Activated CD8-positive, alpha-beta memory T cell treated with anti-CD3 and anti-CD28 coated beads for 4 hours (primary cell): ENCODE measurements at places on chromosomes 5 and 9.

GRCh38 chr5:151496041-151496484 is 48.7 kb downstream of the SLC36A1 start:
- DNase-seq, result no peak

GRCh38 chr9:132744881-132745755 is 74.9 kb downstream of the GTF3C4 start:
- DNase-seq, result no peak

DNA sequence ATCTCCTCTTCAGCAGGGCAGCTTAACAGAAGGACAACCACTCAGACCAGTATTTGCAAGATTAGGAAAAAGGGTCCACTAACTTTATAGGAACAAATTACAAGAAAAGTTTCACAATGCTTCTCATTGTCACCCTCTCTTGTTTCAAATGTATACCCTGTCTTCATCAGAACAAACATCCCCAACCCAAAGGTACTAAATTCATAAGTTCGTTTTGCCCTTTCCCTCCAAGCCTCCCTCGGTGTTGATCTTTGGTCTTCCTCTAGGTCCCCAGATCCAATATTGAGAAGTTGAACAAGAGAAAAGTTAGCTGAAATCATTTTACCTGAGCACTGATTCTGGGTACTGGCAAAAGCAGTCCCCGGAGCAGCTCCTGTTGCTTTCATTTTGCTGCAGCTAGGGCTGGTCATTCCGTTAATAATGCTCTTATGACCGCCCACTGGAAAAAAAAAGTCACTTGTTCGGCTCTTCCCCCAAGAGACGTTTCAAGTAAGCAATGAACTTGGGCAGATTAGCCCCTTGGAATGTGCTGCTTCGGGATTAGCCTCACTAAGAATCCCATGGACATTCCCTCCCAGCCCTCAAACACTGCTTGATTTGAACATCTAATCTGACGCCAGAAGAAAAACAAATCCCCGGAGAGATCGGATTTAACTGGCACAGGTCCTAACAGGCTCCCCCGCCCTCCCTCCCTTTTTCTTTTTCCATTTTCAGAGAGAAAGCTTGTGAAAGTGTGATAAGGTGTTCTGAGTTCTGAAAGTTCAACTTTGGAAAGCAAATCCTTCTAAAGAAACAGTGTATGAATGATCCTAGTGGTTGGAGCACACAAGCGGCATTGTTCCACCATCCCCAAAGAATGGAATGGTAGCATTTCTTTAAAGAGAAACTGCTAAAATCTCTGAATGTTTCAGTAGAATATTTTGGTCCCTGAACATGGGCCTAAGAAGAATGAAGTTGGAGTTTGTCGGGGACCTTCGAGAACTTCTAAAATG is 252.5 kb downstream of the TRPM3 start:
- DNase-seq, result no peak

GRCh38 chr9:38361473-38361850 is 31.0 kb upstream of the ALDH1B1 start:
- DNase-seq, result no peak

DNA sequence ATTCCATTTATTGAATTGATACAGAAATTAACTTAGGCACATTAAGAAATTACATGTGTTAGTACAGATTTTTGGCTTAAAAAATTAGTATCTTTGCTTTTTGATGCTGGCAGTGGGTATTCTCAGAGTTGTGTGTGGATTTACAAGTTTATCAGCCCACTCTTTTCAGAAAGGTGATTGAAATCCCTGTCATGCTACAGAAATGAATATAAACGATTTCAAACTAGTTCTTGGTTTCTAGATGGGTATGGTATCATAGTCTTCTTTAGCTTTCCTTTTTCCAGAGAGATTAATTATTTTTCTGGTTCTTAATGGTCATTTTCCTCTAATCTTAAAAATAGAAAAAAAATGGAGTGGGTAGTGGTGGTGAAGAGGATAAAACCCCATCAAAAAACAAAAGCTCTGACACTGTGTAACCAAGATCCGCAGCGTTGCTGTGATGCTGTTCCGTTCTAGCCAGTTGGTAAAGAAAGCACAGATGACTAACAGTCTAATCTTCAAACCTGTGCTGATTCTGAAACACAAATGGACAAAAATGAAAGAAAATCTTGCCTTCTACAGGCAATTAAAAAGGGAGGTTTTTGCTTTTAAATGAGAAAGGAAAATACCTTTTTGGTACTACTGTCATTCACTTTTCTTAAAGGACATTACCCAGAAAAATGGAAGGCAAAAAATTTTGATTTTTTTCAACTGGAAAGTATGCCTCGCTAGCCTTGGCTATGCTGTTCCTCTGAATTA is 5.2 kb downstream of the LRRTM2 start:
- DNase-seq, result no peak

- no peak for DNase-seq
Observed at GRCh38 chr5:135214897-135215616, 181.0 kb upstream of the PITX1 start.

DNA sequence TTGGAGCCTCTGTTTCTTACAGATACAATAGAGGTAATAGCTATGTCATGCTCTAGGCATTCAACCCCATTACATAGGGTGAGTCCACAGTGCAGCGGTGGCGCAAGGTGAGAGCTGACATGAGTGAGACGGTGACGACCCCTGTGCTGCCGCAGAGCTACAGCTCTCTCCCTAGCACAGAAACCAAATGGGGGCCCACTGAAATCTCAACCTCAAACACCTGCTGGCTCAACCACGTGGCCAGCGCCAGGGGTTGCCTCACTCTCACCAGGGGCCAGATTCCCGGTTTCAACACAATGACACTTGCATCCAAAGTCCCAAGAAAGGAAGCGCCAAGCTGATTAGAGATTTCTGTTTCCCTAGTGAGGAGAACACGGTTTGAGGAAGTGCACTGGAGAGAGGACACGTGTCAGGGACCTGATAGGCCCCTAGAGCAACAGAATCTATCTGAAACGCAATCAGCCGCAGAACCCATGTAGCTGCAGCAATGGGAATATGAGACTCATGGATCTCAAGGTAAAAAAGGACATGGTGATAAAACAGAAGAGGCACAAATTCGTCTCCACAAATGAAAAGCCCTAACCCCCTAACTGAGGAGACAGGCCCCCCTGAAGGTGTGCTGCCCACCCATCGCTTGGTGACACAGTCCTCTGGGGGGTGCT is 114.3 kb downstream of the CRB2 start:
- no peak for DNase-seq

DNA sequence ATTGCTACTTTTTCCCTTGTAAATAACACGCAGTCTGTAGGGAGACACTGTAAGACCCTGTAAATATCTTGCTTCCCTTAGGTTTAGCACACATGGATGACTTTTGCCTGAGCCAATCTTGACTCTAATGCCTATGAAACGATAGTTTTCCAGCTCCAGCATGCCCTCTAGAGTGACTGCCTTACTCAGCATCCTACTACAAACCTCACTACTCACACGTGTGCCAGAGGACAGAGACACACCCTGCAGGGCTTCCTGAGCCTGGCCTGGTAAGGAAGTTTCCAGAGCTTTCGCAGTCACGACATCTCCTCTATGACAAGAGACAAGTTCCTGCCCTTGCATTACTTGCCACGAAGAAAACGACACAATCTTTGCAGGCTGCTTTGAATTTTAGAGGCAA is 138.1 kb downstream of the ATPSCKMT start:
- no peak for DNase-seq

- peak; percentile 44 for DNase-seq
Observed at GRCh38 chr9:89497978-89498851, at the start of gene SEMA4D. Gene SEMA4D (minus strand): TSS chr9:89498113. CDS start chr9:89405456, 92,657 bp downstream.

DNA sequence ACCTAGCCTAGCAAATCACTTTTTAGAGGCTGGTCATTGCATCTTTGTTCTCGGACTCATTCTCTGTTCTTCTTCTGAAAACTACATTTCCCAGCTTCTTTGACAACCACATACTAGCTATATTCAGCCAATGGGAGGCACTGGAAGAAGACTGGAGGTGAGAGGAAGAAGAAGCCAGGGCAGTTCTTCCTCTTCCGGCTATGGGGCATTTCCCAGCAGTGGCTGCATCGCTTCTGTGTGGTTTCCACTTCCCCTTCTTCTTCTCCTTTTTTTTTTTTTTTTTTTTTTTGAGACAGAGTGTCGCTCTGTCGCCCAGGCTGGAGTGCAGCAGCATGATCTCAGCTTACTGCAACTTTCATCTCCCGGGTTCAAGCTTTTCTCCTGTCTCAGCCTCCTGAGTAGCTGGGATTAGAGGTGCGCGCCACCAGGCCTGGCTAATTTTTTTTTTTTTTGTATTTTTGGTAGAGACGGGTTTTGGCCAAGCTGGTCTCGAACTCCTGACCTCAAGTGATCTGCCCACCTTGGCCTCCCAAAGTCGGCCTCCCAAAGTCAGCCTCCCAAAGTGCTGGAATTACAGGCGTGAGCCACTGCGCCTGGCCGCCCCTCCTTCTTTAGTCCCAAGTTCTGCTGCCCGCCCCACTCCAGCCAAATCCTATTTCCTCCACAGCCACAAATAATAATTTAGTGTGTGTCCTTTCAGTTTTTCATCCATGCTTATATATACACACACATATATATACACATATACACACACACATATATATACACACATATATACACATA is 6.9 kb upstream of the UBAP1 start:
- no peak for DNase-seq

DNA sequence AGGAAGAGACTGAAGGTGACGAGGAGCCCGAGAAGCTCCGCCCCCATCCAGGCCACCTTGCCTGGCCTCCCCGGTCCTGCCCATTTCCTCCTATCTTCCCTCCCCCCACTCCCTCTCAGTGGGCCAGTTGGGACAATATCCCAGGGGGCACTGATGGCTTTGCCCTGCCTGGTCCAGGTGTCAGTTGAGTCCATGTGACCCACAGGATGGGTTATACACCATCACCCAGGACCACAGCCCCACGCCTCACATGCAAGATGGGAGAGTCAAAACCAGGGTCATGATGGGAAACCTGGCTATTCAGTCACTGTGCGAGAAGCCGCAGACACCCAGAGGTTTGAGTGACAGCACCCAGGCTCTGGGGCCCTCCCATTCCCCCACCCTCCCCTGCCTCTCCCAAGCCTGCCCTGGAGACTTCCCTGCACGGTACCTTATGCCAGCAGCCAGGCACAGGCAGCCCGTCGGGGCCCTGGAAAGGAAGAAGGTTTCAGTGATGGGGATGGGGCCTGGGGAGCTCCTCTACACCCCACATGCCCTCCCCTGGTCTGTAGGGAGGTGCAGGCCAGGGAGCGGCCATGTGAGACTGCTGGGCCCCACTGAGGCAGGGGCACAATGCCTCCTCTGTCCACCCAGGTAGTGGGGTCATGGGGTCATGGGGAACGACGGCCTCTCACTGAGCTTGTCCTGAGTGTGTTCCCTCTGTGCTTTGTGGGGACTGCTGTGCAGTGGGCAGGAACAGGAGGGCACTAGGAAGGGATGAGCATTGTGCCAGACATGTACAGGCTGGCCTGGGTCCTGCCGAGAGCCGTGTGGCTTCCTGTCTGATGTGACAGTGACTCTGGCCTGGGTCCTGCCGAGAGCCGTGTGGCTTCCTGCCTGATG is 6.3 kb upstream of the PHYKPL start:
- no peak for DNase-seq

GRCh38 chr5:58983526-58984452 is 400.9 kb downstream of the RAB3C start:
- no peak for DNase-seq

DNA sequence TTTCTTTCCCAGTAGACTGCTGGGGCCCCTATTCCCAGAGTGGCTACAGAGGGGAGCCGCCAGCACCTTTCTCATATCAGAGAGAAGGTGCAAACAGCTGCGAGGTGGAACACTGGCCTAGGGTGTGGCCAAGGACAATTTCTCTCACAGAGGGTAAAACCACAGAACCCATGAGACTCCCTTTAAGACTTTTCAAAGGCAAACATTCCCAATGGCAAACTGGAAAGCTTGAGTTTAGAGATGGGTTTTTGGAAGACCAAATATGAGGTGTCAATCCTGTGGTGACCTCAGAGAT is 335.1 kb upstream of the PIK3R1 start:
- no peak for DNase-seq

DNA sequence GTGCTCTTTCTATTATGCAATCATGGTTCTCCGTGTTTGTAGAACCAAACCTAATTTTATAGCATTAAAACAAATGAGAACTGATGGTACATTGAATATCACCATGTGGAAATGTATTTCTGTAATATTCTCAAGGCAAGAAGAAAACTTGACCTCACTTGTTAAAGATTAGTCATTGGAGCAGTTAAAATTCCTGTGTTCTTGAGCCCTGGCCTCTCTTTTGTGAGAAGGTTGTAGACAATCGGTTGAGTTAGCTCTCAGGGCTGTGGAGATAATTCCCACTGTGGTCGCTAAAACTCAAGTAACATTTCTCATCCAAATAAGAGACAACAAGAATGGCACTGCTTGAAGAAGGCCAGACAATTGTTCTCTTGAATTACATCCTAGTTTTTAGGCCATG is 216.0 kb upstream of the KLF4 start:
- DNase-seq, result no peak

- no peak for DNase-seq
Observed at GRCh38 chr9:38651400-38652042, 31.1 kb upstream of the ANKRD18A start.

GRCh38 chr9:126453156-126453963 is 126.7 kb downstream of the MVB12B start:
- DNase-seq, result no peak

- DNase-seq, result peak; percentile 38
Observed at GRCh38 chr9:33446946-33447798, at the start of gene AQP3. Gene AQP3 (minus strand): TSS chr9:33447593. CDS start chr9:33447530, 63 bp downstream.

DNA sequence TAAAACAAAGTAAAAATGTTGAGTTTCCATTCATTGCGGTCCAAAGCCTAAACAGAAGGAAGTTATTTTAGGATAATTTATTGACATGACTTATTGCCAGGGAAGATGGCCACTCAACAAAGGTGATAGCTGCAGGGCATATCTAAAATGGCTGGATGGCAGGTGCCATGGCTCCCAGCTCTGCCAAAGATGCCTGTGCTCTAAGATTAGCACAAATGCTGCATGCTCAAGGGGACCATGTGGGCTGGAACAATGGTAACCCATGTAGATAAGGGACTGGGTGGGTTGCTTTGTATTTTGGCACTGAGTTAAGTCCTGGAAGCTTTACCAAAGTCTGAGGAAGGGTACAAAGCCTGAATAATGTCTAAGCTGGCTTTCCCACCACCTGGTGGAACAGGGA is 95.5 kb upstream of the IFNK start:
- DNase-seq, result no peak

DNA sequence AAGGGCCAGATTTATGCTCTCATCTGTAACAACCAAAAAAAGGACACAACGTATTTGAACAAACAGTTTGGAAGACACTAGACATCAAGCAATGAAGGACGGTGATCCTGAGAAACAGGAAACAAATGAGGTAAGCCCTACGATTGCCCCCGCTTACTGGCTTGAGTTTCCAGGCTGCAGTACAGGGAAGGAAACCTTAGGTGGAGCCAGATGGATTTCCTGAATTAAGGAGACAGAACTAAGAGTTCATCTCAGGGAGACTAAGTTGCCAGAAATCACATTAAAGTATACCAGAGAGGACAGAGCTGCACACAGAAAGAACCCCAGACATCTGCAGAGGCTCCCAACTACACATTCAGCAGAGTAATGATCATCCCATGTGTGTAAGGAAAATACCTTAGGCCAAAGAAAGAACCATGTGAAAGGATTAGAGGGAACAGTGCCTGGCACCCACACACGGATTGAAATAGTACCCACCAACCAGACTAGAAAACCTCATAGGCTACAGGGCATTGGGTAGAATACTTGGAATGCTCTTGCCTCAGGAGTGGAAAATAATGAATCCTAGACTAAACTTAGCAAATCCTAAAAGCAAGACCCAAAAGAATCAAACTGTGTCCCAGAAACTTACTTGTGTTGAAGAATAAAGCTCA is 99.3 kb upstream of the NIPBL start:
- DNase-seq, result no peak

GRCh38 chr5:147751156-147751830 is 31.2 kb downstream of the JAKMIP2 start:
- DNase-seq, result no peak

- no peak for DNase-seq
Observed at GRCh38 chr5:17384181-17384580, 113.8 kb upstream of the TAF11L2 start.
